ENCODE measurements at places on chromosomes 3 and 15.

DNA sequence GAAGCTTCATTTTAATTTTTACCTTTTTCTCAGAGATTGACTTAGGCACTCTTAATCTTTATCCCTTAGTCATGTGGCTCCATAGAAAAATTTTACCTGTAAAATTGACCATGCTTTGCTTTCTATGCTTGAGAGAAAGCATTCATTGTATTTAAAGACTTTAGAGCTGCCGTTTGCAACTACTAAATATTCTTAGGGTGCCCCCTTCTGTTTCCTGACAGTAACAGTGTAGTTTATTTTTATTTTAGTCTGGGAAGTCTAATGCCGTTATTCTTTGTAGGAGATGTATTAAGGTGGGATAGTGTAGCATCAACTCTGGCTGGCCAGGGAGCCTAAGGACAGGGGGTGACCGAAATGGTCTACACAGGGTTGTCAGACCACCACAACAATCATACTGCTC lies 84.5 kb upstream of the SYNPR start:
- no peak for DNase-seq

DNA sequence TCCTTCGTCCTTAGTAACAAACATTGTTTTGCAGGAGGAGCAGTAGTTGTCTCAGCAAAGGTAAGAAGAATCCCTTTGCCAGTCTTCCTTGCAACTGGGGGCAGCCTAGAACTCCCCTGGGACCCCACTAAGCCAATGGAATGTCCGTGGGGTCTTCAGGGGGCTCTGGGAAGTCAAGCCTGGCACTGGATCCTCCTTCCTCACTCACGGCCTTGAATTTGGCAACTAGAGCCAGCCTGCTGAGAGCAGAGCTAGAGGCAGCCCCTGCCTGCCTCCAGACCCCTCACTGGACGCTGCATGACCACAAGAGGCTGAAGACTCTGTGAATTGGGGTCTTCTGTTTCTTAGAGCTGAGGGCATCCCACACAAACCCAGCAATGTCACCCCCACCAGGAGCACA lies 18.6 kb upstream of the PRR23E start:
- no peak for DNase-seq

- no peak for DNase-seq
Measured at GRCh38 chr15:83973816-83974215, 261.8 kb upstream of the GOLGA6L4 start.

DNA sequence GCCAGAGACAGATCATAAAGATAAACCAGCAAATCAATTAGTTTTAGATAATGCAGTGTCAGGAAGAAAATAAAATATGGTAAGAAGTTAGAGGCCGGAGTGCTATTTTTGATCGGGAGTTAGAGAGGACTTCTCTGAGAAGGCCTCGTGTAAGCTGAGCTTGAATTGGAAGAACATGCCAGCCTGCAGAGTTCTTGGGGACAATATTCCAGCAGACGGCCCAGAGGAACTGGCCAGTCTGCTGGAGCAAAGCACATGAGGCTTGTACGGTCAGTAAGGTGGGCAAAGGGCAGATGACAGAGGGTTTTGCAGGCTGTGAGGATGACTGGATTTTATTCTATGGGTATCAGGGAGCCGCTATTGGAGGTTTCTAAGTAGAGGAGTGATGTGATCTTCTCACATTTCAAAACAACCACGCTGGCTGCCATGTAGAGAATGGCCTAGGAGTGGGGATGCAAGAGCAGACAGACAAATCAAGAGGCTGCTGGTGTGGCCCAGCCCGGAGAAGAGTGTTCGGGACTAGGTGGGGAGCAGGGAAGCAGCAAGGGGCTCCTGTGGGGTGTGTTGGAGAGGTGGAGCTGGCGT lies 84.0 kb downstream of the HES1 start:
- DNase-seq: no peak

DNA sequence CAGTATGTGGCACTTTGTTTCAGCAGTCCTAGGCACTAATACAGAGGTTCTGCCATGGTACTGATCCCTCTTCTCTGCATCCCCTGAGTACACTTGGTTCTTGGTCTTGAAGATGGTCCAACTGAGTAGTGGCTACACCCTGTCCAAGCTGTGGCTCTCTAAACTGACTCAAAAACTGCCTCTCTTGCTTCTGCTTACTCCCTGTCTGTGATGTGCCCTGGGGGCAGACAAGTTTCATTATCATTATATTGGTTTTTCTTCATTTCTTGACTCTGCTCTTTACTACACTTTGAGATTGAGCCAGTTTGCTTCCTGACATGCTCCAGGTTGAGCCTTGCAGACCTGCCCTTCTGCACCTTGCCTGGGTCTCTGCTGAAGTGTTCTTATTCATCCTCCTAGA lies 18.9 kb upstream of the ST3GAL6 start:
- no peak for DNase-seq

DNA sequence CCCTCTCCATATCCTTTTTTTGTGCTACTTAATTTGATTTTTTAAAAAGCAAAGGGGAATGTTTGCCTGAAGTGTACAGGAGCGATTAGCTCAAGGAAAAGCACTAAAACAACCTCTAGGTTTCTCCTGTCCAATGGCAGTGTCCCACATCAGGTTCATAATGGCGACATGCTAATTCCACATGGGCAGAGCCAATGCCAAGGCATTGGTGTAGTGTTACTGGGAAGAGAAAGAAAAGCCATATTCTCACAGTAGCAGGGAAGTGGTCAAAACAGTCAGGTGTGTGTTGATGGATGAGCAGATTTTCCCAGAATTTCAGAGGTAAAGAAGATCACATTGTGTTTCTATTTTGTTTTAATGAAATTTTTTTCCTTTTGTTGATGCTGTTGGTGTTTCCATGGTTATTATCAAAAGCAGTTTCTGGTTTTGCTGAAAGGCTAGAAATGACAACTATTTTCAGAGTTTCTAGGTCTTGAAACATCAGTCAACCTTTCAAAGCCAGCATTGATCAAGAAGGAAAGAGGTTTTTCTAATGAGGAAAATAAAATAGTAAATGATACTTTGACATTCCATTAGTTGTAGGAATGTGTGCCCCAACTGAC lies 65.2 kb downstream of the FNDC3B start:
- no peak for DNase-seq

DNA sequence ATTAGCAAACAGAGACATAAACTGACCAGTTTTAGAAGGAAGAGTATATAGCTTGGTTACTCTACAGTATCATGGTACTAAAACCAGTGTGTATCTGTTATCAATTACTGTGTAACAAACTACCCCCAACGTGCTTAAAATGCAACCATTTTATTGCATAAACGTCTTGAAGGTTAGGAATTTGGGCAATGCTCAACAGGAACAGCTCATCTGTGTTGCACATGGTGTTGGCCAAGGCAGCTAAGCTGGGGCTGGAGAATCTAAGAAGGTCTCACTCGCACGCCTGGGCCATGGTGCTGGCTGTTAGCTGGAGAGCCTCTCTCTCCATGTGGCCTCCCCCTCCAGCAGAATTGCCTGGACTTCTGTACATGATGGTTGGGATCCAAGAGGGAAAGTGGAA lies 81.2 kb upstream of the THBS1 start:
- DNase-seq: no peak

DNA sequence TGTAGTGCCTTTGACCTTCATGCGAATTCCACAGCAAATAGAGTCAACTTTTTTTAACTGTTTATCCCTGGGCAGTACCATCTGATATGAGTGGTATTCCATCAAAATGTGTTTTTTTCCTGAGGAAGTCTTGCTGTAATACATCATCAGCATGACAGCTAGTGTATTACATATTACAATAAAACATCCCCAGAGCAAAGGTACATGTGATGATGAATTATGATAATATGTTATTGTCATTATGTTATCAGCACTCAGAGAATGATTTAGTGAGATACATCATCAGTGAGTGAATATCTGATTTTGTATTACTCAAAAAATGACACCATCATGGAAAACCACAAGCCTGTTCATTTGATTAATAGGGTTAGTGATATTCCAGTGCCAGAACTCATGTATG lies 69.7 kb upstream of the ARL6 start:
- no peak for DNase-seq

GRCh38 chr3:13213911-13214846 lies 140.9 kb upstream of the IQSEC1 start:
- no peak for DNase-seq

DNA sequence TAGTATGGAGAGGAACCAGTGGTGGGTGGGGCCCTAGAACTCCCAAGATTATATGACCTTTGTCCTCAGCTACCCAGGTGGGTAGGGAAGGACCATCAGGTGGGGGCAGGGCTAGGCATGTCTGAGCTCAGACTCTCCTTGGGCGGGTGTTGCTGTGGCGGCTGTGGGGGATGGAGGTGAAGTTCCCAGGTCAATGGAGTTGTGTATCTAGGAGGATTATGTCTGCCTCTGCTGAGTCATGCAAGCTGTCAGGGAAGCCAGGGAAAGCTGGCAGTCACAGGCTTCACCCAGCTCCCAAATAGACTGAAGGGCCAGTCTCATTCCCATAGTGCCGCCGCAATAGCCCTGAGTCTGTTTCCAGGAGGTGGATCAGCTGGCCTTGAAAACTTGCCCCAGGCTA lies 139.7 kb upstream of the CFAP20DC start:
- DNase-seq: no peak

GRCh38 chr3:50616770-50617095 lies 218 bp upstream of the MAPKAPK3 start:
- DNase-seq: peak; percentile 94

GRCh38 chr3:129623447-129624118 lies 17.1 kb upstream of the PLXND1 start:
- no peak for DNase-seq

GRCh38 chr3:33141006-33141405 lies 27.2 kb downstream of the CRTAP start:
- DNase-seq: no peak

DNA sequence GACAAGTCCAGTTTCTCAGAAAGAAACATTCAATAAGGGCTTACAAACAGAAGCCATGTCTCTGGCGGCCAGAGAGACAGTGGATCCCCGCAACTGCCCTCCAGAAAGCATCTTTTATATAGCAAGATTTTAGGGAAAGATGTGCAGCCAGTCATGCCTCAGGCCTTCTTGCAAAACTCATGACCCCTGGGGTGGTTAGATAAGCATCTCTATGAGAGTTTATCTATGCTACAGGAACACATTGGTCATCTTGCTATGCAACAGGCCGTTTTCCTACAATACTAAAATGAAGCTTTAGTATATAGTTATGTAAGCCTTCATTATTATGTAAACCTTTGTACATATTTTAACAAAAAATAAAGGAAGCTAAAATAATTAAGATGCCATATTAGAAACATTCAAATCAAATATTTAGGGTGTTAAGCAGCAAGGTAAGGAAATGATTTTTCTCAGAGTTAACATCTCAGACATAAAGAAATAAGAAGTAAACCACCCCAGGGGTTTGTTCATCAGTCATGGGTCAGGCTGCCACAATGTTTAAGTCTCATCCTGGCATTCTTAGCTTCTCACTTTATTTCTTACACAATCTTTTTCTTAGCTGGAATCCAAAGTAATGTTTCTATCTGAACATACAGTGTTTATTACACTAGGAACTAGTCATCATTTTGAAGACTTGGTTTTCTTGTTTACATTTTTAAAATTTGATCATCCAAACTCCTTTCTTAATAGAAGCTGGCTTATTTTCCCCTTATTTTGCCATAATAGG lies 6.3 kb upstream of the FSIP1 start:
- DNase-seq: no peak

DNA sequence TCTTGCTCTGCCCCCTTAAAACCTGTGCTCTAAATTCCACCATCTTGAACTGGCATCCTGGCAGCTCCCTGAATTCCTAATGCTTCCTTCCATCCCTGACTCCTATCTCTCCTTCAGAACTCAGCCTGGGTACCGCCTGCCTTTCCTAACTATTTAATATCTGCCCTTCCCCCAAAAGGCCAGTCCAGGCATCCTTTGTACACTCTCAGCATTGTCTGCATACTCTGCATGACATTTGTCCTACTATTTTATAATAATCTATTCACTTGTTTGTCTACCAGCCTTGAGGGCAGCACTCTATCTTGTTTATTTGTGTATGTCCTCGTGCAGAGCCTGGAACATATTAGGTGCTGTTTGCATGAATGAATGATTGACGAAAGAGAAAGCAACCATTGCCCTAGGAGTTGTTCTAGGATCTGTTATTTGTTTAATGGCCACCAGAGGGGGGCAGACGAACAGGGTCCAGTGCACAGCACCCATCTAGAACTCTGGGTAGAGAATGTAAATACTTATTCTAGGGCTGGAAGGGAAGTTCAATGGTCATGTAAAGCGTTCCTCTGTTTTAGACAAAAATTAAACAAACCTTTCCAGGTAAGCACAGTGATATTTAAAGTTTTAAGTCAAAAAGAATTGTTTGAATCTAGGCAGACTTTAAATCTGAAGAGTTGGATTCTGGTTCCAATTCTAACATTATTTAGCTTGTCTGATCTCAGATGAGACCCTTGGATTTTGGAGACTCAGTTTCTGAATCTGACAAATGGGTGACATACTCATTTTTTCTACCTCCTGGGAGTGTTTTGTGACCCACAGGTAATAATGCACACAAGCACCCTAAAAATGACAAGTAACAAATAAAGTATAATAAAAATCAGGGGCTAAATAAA lies 125.8 kb upstream of the GALNT15 start:
- DNase-seq: peak; percentile 6

DNA sequence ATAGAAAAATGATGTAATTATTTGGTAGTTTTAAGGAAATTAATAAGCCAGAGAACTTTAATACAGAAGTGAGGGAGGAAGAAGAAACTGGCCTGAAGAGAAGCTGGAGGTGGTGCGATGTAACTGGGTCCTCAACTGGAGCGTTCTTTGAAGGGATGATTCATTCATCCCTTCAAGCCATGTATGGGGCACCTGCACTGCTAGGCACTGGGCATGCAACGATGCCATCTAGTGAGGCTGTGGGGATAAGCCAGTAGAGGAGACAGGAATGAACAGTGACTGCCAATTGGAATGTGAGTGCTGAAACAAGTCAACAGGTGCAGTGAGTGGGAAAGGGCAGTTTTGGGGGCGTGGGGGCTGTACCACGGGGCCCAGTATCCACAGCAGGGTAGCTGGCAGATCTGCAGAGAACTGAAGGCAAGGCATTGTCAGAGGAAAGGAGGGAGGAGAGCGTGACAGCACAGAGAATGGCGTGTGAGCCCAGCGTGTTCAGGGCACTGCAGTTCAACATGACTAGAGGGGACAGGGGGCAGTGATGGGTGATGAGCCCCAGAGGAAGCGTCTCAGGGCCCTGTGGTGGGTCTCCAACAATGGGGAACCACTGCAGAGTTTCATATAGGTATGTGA lies 3.8 kb upstream of the KIF23 start:
- peak; percentile 19 for DNase-seq

DNA sequence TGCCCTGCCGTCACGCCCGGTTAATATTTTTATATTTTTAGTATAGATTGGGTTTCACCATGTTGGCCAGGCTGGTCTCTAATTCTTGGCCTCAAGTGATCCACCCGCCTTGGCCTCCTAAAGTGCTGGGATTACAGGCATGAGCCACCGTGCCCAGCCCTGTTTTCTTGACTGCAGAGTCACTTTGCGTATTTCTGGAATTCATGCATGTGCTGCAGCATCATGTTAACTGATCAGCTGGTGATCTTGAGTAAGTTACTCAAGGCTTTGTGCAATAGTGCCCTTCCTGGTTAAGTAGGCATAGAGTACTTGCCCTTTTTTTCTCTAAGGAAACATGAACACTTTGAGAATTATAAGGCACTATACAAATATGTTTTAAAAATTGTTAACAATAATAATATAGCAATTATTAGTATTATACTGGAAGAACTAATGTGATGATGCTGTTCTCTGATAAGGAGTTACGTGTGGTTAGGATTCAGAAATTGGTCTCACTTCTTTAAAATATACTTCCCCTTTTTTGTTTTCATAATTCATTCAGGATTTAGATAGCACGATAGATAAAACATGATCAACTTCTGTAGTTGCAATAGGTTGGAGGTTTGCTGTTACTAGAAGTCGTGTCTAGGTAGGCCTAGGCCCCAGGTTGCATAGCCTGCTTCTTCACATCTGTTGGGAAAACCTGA lies 33.6 kb downstream of the GPR171 start:
- no peak for DNase-seq
